ENCODE measurements at places on chromosomes 16 and 17.

- no peak for DNase-seq
Measured at GRCh38 chr17:72609501-72609900, 483.0 kb downstream of the SLC39A11 start.

DNA sequence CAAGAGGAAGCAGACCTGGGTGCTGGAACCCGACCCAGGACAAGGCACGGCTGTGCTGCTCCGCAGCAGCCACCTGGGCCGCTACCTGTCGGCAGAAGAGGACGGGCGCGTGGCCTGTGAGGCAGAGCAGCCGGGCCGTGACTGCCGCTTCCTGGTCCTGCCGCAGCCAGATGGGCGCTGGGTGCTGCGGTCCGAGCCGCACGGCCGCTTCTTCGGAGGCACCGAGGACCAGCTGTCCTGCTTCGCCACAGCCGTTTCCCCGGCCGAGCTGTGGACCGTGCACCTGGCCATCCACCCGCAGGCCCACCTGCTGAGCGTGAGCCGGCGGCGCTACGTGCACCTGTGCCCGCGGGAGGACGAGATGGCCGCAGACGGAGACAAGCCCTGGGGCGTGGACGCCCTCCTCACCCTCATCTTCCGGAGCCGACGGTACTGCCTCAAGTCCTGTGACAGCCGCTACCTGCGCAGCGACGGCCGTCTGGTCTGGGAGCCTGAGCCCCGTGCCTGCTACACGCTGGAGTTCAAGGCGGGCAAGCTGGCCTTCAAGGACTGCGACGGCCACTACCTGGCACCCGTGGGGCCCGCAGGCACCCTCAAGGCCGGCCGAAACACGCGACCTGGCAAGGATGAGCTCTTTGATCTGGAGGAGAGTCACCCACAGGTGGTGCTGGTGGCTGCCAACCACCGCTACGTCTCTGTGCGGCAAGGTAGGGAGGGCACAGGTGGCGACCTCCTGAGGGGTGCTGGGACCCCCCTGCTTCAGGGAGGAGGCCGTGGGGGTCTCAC lies 667 bp downstream of the FSCN2 start:
- no peak for DNase-seq

- no peak for DNase-seq
Measured at GRCh38 chr16:47528431-47528830, 67.3 kb downstream of the PHKB start.

GRCh38 chr17:14641117-14641516 lies 340.2 kb downstream of the HS3ST3B1 start:
- no peak for DNase-seq

- DNase-seq = no peak
Measured at GRCh38 chr16:76955629-76956028, 235.4 kb upstream of the MON1B start.

GRCh38 chr16:75262104-75262799 lies 10.8 kb upstream of the BCAR1 start:
- DNase-seq = no peak

GRCh38 chr17:79919164-79919585 lies 79.9 kb upstream of the CBX4 start:
- no peak for DNase-seq

DNA sequence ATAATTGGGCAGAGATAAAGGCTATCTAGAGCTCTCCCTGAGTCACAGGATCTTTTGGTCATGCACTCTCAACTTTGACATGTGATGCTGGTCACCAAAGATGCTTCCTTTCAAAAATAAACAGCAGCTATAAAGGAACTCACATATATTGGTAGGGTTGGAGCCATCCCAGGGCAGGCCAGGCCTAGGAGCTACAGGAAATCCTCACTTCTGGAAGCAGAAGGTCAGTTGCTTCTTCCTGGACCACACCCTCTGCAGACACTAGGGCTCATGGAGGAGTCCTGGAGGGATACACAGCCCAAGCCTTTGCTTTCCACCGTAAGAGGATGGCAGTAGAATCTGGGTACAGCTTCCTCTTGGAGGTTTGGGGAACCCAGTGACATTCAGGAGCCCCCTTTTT lies 24.6 kb downstream of the SOST start:
- DNase-seq = no peak

GRCh38 chr17:82929676-82930042 lies 89.8 kb upstream of the ZNF750 start:
- DNase-seq = no peak

GRCh38 chr17:81416612-81417011 lies 21.4 kb downstream of the BAHCC1 start:
- no peak for DNase-seq

DNA sequence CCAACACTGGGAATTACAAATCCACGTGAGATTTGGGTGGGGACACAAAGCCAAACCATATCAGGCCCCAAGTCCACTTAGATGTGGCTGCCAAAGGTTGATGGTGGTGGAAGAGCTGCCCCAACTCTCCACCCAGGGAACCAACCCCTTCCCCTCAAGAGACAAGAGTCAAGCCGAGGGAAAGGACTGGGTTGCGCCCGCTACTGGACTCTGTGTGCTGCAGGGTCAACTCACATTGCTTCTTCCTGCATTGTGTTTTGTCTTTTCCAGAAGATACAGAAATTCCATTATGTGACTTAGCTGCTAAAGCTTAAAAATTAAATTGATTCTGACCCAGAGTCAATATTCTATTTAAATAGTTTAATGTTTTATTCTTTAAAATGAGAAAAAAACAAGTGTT lies 58.5 kb downstream of the ADAMTS18 start:
- DNase-seq = peak; percentile 43

DNA sequence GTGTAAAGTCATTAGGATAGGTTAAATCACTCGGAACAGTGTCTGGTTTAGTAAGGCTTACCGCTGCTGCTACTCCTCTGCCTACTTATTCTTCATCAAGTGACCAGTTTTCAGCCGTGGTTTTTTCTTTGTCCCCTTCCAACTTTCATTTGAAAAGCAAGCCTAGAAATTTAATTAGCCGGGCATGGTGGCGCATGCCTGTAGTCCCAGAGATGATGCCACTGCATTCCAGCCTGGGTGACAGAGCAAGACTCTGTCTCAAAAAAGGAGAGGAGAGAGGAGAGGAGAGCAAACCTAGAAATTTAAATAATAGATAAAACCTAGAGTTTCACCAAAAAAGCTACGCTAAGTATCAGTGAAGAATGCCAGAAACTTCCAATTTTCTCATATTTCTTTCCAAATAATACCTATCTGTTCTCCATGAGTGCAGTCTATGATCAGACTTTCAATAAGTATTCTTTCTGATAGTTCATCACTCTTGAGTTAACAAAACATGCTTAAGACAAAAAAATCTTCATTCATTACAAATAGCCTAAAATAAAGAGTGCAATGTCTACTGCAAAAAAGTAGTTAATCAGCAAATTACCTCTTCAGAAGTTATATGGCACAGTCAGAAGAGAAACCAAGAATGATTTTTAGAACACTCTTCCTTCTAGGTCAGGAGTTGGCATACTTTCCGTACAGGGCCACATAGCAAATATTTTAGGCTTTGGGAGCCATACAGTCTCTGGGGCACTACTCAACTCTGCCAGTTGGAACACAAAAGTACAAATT lies 15.1 kb downstream of the ANKFY1 start:
- no peak for DNase-seq

- no peak for DNase-seq
Measured at GRCh38 chr17:77723071-77723908, 235.2 kb upstream of the TNRC6C start.

GRCh38 chr16:11395008-11395948 lies 50.0 kb downstream of the RMI2 start:
- DNase-seq = no peak

- peak; percentile 92 for DNase-seq
Measured at GRCh38 chr16:2777231-2777902, at the start of gene ELOB. ELOB (minus strand) TSS chr16:2777280; CDS start chr16:2777239, 41 bp downstream.

GRCh38 chr17:82021107-82021899 lies 1.4 kb downstream of the CENPX start:
- peak; percentile 66 for DNase-seq

DNA sequence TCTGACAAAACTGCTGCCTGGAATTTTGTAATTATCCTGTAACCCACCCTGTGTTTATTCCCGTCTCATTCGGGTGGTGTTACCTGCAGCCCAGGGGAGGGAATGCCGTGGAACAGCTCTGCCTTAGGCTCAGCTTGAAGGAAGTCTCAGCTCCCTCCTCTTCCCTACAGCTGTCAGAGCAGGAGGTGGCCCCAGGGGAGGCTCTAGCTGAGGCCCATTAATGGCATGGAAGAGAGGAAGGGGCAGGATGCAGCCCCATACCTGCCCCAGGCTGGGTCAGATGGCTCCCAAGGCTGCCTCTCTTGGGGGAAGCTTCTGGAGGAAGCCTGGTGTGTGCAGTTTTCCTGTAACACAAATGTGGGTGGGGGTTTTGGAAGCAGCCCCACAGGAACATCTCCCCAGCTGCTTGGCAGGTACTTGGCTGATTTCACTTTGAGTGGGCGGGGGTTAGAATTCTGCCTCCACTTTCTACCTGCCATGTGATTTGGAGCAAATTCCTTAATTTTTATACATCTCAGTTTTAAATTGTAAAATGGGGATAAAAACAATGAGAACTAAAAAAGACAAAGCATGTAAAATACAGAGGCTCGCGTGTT lies 103.9 kb downstream of the MGAT5B start:
- DNase-seq = no peak

DNA sequence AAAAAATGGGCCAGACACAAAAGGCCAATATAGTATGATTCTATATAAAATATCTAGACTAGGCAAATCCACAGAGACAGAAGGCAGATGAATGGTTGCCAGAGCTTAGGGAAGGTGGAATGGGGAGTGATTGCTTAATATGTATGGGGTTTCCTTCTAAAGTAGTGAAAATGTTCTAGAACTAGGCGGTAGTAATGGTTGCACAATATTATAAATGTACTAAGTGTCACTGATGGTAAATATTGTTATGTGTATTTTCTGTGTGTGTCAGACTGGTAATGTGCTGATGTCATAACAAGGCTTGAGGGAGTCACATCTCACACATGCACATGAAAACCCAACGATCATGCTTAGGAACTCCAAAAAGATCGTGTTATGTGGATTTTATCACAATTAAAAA lies 106.9 kb upstream of the SIAH1 start:
- DNase-seq = no peak

DNA sequence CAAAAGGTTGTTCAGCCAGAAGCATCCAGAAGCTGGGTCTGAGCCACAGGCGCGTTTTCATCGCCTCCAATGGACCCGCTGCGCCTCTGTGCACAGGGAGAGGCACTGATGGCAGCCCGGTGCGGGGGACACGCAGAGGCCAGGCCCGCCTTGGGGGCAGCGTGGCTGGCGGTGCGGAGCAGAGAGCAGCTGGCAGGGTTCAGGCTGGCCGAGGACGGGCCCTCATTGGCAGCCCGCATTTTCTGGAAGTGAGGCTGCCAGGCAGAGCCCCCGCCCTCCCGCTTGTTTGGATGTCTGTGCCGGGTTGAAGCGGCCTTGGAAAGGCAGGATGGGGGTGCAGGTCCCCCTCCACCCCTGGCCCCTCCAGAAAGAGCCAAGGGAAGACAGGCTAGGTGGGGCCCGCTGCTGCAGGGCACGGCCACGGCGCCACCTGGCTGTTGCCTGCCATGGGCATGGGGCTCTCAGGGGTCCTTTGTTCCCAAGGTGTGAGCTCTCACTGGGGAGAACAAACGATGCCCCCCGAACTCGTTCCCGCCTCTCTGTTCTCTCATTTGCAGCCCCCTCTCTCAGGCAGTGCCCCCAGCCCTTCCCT lies 18.8 kb downstream of the GSE1 start:
- no peak for DNase-seq

DNA sequence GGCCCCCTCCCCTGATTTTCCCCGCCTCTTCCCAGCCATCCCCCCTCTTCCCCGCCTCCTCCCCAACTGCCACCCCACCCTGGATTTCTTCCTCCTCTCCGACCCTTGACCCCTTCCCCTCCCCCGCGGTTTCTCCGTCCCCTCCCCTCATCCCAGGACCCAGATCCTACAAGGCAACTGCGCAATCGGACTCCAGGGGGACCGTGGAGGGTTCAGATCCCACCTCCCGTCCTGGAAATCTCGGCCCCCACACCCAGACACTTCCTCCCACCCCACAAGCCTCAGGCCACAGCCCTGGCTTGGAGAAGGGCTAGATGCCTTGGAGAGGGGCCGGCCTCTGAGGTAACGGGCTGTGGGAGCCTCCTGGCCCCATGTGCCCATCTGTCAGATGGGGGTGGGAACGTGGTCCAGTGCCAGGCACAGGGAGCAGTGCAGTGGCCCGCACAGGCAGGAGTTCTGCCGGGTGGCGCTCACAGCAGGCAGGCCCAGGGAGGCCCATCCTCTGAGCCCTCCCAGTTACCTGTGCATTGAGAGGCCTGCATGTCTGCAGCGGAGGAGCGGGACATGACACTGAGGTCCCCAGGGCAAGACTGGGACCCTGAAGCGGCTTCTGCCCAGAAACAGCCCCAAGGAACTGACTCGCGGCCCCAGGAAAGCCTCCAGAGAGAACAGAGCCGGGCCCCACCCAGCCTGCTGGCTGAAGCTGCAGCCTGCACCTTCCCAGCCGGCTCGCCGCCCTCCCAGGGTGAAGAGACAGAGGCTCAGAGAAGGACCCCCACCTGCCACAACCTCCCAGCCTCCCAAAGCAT lies 16.7 kb downstream of the ZNF423 start:
- no peak for DNase-seq

- DNase-seq = no peak
Measured at GRCh38 chr16:63945806-63946205, 1176.1 kb downstream of the CDH11 start.

DNA sequence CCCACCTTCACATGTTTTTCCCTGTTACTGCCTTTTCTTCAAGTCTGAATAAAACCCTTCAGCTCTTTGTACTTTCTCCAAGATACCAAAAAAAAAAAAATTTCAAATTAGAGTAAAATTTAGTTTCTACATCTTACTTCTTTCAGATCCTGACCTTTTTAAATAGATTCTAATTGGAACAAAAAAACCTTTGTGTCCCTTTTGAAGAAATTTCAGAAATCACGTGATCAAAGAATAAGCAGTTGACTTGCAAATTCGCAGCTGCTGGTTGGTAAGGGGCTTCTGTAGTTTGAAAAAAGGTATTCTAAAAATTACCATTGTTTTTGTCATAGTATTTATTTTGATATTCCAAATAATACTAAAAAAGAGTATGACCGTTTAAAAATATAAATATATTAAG lies 71.7 kb downstream of the CDC27 start:
- DNase-seq = no peak

DNA sequence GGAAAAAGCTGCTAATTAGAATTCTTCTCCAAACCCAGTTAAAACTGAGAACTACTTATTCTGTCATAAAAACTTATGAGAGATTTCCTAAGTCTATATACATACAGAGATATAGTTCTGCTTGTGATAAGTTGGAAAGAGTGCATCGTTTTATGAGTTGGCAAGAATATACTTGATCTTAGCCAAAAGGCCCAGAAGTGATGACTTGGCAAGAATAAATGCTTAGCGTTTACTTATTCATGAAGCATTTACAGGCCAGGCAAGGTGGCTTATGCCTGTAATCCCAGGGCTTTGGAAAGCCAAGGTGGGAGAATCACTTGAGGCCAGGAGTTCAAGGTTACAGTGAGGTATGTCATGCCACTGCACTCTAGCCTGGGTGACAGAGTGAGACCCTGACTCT lies 81.7 kb downstream of the CYB561 start:
- DNase-seq = no peak

Data from activated CD4-positive, alpha-beta T cell treated with anti-CD3 and anti-CD28 coated beads, Interleukin-10, Interleukin-2, amounts not matched to agents 100 ng/mL and 50 ng/mL, durations not matched to agents 16 hours and 8 hours (primary cell).